NCI-H2081 (cell line): ENCODE measurements at places on chromosomes 3 and 15.

DNA sequence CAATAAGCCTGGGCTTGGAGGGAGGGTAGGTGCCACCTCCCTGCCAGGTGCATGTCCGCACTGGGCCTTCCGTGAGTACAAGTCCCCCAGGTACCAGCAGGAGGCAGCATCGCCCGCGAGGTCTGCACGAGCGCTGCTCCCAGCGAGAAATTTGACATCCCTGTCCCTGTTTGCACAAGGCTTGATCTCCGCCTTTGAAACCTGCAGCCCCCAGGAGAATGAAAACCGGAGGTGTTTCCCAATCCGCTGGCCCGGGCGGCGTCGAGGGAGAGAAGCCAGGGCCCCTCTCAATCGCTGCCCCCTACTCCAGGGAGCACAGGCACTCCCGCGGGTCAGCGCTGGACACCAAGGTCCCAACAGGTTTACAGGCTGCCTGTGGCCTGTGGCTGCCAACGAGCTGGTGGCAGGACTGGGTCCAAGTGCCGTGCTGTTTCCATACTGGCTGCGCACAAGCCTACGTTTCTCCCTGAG, 961 bp downstream of the HAPLN3 start:
- peak; percentile 34 for DNase-seq

- DNase-seq = no peak
These were observed 2.7 kb upstream of the KNSTRN start for GRCh38 chr15:40379853-40380252.

- peak; percentile 56 for DNase-seq
These were observed 3.8 kb downstream of the ZMAT3 start for GRCh38 chr3:179067839-179068238.

DNA sequence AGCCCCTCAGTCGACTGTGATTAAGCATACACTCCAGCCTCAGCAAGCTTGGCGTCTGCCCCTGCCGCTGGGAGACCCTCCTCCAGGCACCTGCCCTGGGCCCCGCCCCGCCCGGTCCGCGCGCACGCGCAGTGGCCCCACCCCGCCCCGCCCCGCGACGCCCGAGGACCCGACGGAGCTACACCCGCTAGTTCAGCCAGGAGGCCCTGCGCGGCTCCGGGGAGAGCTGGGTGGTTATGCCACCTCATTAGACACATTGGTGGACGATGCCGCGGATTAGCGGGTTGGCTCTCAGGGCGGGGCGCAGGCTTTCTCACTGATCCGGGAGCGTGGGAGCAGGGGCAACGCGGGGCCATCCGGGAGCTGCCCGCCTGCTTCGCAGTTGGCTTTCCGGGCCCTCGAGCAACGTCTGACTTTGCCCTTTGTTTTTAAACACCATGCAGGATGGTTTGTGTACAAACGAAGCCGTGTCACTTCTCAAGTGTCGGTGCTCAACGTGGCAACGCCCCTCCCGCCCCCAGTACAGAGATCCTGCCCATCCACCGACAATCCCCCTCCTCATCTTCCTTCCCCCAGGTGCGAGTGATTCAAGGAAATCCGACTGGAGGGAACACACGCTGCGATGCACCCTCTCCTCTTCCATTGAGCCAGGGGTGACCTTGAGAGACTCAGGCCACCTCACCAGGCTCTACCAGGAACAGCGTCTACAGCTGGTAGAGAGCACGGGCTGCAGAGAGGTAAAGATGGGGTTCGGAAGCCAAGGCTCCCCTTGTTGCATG, 109.3 kb downstream of the SHQ1 start:
- peak; percentile 54 for DNase-seq

GRCh38 chr3:45874677-45875346, 11.5 kb upstream of the CCR9 start:
- no peak for DNase-seq

DNA sequence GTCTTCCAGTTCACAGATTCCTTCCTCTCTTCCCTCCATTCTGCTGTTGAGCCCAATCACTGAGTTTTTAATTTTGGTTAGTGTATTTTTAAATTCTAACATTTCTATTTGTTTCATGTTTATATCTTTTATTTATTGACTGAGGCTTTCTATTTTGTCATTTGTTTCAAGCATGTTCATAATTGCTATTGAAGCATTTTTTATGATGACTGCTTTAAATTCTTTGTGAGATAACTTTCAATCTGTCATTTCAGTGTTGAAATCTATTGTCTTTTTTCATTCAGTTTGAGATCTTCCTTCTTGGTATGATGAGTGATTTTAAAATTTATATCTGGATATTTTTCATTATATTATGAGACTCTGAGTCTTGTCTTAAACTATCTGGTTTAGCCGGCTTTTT, 192.3 kb downstream of the RPLP1 start:
- no peak for DNase-seq

DNA sequence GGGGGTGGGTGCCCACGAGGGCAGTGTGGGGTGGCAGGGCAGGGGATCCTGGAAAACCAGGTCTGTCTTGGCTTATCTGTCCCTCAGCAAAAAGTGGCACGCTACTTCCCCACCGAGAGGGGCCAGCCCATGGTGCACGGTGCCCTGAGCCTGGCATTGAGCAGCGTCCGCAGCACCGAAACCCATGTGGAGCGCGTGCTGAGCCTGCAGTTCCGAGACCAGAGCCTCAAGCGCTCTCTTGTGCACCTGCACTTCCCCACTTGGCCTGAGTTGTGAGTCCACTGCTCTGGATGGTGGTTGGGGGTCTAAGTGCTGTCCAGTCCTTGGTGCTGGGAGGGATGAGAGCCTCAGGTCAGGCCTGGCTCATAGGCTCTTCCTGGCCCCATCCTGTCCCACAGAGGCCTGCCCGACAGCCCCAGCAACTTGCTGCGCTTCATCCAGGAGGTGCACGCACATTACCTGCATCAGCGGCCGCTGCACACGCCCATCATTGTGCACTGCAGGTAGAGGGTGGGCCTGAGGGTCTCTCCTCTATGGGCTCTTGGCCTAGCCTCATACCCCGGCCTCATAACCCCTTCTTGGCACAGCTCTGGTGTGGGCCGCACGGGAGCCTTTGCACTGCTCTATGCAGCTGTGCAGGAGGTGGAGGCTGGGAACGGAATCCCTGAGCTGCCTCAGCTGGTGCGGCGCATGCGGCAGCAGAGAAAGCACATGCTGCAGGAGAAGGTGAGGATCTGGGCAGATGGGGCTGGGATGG, 31.1 kb downstream of the PTPN23 start:
- no peak for DNase-seq

DNA sequence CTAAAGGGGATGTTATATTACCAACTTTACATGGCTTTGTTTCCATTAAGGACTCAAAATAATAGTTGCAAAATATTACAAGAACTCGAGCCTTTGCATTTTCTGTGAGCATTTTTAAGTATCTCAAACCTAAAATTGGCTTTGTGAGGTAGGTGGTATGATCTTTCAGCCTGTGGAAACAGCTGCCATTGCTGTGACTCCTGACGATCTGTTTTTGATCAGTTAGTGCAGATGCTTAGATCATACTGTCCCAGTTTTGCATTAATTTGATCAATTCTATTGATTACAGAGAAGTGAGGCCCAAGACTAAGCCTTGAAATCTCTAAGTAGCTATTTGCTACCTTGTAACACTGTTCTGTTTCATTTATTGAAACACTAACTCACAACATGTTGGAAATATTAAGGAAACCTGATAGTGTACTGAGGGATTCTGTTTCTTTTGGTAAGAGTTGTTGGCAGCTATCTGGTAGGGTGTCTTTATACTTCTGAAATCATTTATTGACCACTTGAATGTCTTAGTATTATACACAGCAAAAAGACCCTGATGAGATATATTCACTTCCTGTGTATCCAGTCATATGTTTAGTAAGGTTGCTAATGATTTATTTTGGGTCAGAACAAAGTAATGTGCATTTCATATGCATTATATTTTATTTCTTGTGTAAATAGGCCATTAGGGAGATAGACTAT, 14.8 kb downstream of the SKIL start:
- DNase-seq = no peak

GRCh38 chr3:66023738-66024385, 14.9 kb downstream of the MAGI1 start:
- no peak for DNase-seq

DNA sequence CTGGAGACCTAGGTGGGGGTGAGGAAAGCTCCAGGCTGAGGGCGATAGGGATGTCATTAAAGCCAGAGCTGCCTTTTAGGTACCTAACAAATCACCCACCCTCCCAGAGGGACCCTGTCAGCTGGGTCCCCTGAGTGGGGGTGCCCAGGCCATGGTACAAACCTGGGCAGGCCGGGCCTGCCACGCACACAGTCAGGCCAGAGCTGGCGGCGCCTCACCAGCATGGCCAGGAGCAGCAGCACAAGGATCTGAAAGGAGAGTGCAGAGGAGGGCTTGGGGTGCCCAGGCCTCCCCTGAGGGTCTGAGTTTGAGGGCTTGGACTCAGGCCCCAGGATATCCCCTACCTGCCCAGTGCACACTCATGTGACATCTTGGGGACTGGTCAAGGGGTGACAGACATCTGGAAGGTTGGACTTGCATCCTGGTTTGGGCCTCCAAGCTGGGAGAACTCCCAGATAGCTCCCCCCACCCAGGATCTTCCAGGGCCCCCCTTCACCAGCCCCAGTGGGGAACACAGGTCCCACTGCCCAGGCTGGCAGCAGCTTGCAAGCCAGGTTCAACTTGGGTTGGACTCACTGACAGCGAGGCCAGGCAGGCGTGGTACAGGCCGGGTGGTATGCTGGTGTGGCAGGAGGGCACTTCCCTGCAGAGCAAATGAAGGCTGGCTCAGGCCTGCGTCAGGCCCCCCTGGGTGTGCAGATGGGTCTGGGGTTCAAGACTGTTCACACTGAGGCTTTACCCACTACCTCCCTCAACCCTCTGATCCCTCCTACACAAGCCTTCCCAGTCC, 5.2 kb downstream of the STRA6 start:
- DNase-seq = no peak

- DNase-seq = no peak
These were observed 2.6 kb downstream of the GNAI2 start for GRCh38 chr3:50238549-50239026.

- no peak for DNase-seq
These were observed 396.1 kb downstream of the VGLL3 start for GRCh38 chr3:86594838-86595237.

DNA sequence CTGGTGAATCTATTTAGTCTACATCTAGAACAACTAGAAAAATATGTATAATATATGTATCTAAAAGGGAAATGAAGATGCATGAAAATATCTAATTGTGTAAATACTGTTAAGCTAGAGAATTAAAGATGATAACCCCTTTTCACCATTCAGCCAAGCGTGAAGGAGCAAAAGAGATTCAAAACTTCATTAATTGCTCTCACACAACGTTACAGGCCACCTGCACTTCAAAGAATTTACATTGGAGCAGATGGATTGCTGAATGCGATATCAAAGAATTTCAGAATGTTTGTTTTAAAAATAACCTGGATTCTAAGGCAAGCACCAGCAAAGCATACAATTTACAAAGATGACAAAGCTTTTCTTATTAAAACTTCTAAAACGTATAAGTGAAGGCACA, 243.2 kb downstream of the ROBO2 start:
- no peak for DNase-seq

- DNase-seq = no peak
These were observed 68.4 kb downstream of the RPL22L1 start for GRCh38 chr3:170801597-170801996.
